Right atrium auricular region (tissue), 2 donors: ENCODE measurements at places on chromosomes 12 and 14. TPM values are rescaled to one million over a fixed set of nuclear protein-coding genes. Genes with fewer than 3 reads are reported as not detected.
A peak's percentile ranks its signal among the peaks of the same experiment; 100 is the strongest.

- H3K4me3 ChIP-seq, result peak overlapping the region; percentile 80
- no peaks in the 10 kb centered on the region for H3K27me3 ChIP-seq
- peak; percentile 82 for DNase-seq
- H3K4me1 ChIP-seq, result peaks cover 79% of the 10 kb centered on the region
- H3K27ac ChIP-seq, result peak overlapping the region; percentile 97
Measured at GRCh38 chr14:55129428-55130195, 560 bp downstream of the LGALS3 start.

DNA sequence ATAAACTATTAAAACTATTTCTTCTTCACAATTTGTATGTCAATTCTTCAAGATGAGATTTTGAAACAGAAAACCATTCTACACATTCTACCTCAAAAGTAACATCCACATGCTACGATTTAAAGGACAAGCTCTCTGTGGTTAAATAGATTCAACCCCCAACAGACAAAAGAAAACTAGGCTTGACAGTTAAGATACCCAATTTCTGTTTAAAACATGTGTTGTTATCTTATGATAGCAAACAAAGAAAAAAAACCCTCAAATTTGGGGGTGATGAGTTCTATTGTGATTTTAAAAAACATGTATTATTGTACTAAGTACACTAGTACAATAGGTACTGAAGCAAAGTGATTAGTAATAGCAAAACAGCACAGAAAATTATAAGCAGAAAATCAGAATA lies 33.8 kb downstream of the ATF7 start:
- H3K27ac ChIP-seq, result peak overlapping the region; percentile 81
- H3K4me3 ChIP-seq, result no peak overlapping the region
- no peak for DNase-seq

DNA sequence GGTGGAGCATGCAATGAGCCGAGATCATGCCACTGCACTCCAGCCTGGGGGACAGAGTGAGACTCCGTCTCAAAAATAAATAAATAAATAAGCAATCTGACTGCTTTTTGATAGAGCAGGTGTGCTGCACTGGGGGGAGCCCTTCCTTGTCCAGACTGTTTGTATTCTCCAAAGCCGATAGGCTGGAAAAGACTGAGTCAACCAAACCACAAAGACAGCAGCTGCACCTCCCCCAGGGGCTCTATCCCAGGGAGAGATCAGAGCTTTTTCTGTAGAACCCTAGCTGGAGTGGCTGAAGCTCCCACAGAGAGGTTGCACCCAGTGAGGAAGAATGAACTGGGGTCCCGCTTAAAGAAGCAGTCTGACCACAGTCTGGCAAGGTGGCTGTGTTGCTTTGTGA lies 45.8 kb upstream of the LALBA start:
- H3K27me3 ChIP-seq, result no peaks in the 10 kb centered on the region
- H3K4me1 ChIP-seq, result no peaks in the 10 kb centered on the region
- no peak overlapping the region for H3K27ac ChIP-seq
- no peak for DNase-seq
- no peak overlapping the region for H3K4me3 ChIP-seq

DNA sequence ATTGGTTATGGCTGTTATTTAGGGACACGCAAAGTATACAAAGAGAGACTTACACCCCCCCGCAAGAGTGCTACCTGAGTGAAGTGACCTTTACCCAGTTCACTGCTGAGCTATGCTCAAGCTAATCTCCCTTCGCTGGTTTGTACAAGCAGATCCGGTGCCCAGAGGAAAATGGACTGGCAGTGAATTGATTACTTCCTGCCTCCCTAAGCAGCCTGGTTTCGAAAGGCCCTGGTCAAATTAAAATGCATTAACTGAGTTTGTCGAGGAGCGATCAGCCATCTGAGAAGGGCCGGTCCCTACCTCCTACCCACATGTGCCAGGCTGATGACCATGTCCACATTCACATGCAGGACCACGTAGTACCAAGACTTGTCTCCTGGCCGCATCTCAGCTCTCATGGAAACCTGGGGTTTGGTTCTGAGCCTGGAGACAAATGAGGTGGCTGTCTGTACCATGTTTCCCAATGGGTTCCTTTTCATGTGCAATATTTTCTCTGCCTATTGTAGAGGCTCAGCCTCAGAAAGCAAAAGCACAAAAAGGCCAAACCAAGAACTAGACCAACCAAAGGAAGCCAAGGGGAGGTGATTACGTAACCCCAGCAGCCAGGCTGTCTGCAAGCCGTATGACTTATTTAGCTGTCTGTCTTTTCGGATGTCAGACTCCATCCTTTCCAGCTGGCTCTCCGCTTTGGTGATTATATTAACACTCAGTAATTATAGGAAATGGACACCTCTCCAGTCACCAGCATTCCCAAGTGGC lies 284.7 kb upstream of the PWP1 start:
- H3K27ac ChIP-seq, result no peak overlapping the region
- DNase-seq, result peak; percentile 72
- H3K4me3 ChIP-seq, result no peak overlapping the region
- no peaks in the 10 kb centered on the region for H3K36me3 ChIP-seq
- H3K27me3 ChIP-seq, result no peaks in the 10 kb centered on the region
- no peaks in the 10 kb centered on the region for H3K4me1 ChIP-seq

DNA sequence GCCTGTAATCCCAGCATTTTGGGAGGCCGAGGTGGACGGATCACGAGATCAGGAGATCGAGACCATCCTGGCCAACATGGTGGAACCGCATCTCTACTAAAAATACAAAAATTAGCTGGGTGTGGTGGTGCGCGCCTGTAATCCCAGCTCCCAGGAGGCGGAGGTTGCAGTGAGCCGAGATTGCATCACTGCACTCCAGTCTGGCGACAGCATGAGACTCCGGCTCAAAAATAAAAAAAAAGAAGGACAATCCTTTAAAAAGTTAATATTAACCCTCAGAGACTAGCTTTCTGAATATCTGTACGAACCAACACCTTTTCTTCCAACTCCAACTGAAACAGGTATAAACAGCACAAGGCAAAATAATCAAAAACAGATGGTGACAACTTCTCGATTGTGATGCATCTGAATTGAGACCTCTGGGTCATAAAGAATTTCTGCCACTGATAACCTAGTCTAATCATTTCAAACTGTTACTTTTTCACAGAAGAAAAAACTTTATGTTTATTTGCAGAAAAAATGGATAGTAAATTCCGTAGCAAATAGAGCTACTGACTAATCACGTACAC lies 27.8 kb downstream of the CLIP1 start:
- H3K4me3 ChIP-seq, result no peak overlapping the region
- no peaks in the 10 kb centered on the region for H3K27me3 ChIP-seq
- no peak for DNase-seq
- no peaks in the 10 kb centered on the region for H3K36me3 ChIP-seq

- no peak overlapping the region for H3K4me3 ChIP-seq
- no peak overlapping the region for H3K27ac ChIP-seq
- H3K4me1 ChIP-seq, result no peaks in the 10 kb centered on the region
- DNase-seq, result no peak
Measured at GRCh38 chr14:53606203-53606602, 350.4 kb downstream of the BMP4 start.

IRAK3 gene
- 12.3 TPM for total RNA-seq

BEGAIN gene
- total RNA-seq, result 0.93 TPM

CD163L1 gene
- total RNA-seq, result 0.37 TPM

RNF212B gene
- not detected for total RNA-seq

TSHR gene
- total RNA-seq, result not detected

SERPINA3 gene
- total RNA-seq, result 330 TPM

RFX4 gene
- not detected for total RNA-seq

OR5AU1 gene
- total RNA-seq, result not detected
